ENCODE measurements at places on chromosomes 16 and 17.

- DNase-seq: no peak
Observed at GRCh38 chr17:49616601-49617131, 41.0 kb downstream of the NXPH3 start.

GRCh38 chr16:84597528-84597896 lies 20.4 kb downstream of the COTL1 start:
- no peak for DNase-seq

GRCh38 chr17:59341922-59342321 lies 10.5 kb downstream of the YPEL2 start:
- no peak for DNase-seq

GRCh38 chr16:70675851-70676513 lies 9.9 kb downstream of the MTSS2 start:
- no peak for DNase-seq

DNA sequence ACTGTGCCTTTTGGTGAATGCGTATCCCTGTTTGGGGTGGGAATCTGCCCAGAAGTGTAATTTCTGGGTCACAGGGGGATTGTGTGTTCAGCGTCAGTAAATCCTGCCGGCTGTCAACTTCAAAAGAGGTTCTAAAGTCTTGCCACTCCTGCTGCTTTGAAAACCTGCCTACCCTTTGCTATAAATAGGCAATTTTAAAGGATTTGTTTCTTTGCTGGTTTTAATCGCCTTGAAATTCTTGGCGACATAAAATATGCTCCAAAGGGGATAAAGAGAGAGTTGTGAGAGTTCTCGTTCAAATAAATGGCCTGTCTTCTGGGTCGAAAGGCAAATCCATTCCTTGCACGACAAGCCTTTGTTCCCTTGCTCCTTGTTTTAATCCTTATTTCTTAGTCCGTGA lies 143.4 kb downstream of the IRF8 start:
- DNase-seq: no peak

DNA sequence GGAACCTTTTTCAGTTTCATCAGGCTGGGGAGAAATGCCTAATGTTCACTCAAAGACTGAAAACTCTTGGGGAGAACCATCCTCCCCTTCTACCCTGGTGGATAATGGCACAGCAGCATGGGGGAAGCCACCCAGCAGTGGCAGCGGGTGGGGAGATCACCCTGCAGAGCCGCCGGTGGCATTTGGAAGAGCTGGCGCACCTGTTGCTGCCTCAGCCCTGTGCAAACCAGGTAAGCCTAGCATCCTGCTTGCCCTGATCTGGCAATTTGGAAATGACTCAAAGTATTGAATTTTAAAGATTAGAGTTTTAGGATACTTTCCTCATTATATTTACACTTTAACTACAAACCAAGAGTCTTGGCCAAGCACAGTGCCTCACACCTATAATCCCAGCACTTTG lies 63.8 kb downstream of the TMC6 start:
- DNase-seq: no peak

GRCh38 chr17:18986541-18987229 lies 17.9 kb downstream of the FAM83G start:
- DNase-seq: no peak

DNA sequence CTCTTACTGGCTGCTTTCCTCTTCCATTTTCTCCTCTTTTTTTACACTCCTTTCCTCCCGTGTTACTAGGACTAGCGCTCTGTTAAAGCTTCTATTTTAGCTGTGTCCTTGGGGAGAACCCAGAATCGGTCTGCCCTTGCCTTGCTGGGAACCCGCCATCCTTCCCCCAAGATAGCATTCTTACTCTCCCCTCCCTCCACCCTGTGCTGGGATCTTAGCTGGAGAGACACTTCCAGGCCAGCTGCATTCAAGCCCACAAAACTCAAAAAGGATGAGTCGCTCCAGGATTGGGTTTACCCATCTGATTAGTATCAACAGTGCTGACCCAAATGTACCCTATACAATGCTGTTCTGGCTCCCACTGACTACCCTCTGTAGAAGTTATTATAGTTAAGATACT lies 200.5 kb upstream of the ASIC2 start:
- no peak for DNase-seq

GRCh38 chr16:66479661-66480264 lies 52.7 kb downstream of the BEAN1 start:
- DNase-seq: no peak

GRCh38 chr17:82536512-82537201 lies 17.1 kb downstream of the FOXK2 start:
- no peak for DNase-seq

GRCh38 chr17:66406701-66407644 lies 104.6 kb downstream of the PRKCA start:
- no peak for DNase-seq

- DNase-seq: no peak
Observed at GRCh38 chr17:73513426-73513825, 130.8 kb downstream of the SDK2 start.

- DNase-seq: no peak
Observed at GRCh38 chr17:11245187-11245586, 4.2 kb downstream of the SHISA6 start.

GRCh38 chr17:8868092-8868491 lies 618 bp upstream of the PIK3R6 start:
- DNase-seq: no peak

DNA sequence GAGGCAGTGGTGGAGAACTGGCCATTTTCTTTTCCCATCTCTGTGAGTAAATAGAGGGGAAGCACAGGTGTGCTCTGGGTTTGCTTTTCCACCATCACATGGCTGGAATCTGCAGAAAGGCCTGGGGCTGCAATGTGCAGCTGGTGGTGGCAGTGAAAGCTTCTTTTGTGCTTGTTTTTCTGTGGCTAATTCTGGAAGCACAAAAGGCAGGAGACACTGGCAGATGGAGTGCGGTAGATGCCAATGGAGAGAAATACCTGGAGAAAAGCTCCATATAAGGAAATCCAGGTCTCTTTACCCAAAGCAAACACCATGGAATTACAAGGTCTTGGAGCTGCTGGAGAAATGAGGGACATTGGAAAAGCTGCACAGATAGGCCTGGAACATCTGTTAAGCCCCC lies 146.9 kb downstream of the HAPSTR1 start:
- DNase-seq: no peak

- no peak for DNase-seq
Observed at GRCh38 chr16:61007694-61008093, 1028.5 kb downstream of the CDH8 start.

GRCh38 chr17:27433521-27433920 lies 22.7 kb upstream of the KSR1 start:
- no peak for DNase-seq

DNA sequence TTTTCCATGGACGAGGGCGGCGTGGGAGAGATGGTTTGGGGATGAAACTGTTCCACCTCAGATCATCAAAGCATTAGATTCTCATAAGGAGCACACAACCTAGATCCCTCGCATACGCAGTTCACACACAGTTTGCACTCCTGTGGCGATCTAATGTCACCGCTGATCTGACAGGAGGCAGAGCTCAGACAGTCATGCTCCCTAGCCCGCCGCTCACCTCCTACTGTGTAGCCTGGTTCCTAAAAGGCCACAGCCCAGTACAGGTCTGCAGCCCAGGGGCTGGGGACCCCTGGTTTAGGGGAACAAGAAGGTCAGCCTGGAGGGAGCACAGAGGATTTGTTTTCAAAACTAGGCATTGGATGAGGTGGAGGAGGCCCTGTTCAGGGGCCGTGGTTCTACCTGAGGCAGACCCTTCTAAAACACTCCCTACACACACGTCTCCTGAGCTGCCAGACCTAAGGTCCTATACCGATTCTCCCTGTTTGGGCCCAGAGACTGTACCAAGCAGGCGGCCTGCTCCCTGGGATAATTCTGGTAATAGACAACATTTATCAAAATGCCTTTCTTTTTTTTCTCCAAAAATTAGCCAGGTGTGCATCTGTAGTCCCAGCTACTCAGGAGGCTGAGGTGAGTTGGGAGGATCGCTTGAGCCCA lies 38.6 kb downstream of the AXIN2 start:
- DNase-seq: no peak

- no peak for DNase-seq
Observed at GRCh38 chr17:6257336-6257735, 177.6 kb downstream of the AIPL1 start.

DNA sequence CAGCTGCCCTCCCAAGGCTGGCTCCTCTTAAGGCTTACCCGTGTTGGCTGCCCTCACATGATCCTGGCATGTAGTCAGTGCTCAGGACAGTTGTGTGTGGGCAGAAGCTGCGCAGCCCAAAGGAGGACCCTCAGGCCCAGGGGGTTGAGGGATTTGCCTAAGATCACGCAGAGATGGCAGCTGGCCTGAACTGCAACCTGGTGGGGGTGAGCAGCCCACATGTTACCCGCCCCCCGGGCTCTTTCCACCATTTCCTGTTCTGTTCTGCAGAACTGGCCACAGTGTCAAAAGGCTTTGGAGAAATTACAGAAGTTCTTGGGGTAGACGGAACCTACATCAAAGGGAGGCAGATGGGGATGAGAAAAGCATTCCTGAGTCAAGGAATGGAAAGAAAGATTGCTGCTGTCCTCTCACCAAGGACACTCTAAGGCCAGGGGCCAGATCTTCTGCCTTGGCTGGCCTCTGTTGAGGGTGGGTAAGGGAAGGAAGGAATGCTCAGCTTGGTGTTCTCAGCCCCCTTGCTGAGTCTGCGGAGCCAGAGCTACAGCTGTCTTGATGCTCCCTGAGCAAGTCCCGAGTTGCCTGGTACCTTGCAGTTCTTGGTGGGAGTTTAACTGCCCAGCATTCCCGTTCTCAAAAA lies 53.0 kb downstream of the EPN2 start:
- no peak for DNase-seq

DNA sequence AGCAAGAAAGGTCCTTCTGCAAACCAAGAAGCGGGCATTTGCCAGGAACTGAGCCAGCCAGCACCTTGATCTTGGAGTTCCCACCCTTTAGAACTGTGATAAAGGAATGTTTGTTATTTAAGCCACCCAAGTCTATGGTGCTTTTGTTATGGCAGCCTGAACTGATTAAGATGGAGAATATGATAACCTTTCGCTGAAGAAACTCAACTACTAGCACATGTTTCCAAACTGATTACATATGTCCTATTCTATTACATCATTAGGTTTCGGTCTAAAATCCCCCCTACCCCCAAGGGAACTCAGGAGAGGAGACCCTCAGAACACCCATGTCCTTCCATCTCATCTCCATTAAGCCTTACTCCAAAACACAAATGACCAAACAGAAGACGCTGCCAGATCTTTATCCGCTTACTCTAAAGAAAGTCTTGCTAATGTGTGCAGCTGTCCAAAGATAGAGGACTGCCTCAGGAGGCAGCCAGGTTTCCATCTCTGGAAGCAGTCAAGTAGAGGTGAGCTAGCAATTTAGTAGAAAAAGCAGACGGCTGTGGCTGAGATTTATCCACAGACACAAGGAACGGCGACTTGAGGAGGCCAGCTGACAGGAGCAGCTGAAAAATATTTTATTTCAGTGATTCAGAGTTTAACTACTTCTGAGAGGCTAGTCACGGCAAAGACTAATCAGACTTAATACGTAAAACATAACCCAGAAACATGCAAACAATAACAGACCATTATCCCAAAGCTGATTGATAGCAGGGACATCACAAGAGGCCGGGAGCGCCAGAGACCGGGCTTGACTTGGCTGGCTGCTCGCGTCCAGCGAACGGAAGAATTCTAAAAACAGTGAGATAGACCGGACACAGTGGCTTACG lies 611.4 kb upstream of the CDH5 start:
- no peak for DNase-seq

DNA sequence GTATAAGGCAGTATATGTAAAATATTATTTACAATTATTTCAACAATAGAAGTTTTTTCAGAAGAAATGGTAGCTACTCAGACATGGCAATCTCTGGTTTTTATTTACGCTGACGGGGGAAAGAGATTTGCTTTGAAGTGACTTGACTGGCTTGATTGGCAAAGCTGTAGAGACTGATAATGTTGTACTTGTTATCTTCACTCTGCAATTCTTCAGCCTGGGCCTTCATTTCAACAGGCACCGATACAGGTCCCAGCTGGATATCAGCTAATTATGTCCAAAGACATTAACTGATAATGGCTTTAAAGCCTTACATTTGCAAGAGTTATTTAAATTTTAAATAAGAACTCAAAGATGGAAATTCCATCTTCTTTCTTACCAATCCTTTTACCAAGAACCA lies 151.4 kb upstream of the HS3ST3A1 start:
- DNase-seq: no peak

DNA sequence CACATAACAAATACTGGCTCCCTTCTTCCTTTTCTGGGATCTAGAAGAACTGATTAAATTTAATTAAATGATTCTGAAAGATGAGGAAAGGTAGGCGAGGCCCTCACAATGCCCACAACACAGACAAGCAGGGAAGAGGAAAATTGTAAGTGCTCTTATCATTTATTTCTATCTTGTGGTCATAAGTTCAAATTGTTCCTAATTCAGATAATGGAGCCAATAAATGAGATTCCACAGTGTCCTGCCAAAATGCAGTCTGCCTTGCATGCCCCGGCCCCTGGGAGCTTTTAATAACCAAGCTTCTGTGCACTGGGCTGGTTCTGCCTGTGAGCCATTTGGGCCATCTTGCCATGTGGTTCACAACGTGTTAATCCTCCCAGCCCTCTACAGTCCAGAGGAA lies 97.0 kb downstream of the CMC2 start:
- no peak for DNase-seq

DNA sequence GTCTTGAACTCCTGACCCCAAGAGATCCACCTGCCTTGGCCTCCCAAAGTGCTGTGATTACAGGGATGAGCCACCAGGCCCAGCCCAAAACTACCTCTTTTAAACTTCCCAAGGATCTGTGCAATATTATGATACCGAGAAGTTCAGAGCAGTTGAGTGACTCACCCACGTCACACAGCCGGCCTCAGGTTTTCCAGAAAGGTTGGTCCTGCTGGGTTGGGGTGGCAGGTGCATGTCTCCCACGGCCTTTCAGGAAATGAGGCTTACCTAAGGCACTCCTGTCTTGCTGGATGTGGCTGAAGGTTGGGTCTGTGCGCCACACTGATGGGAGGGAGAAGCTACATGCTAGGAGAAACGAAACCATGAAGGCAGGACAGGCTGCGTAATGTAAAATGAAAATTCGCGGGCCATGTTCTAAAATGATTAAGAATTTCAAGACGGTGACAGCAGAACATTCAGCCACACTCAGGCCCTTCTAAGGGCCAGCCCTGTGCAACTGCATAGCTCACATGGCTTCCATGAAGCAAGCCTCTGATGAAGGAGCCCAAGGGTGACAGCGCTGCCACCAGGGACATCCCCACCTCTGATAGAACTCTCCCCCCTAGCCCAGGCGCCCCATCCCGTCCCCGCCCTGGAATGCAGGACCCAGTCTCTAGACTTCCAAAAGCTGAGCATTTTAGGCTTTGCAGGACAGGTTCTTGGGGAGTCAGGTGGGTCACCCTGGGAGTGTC lies 6.6 kb upstream of the GLIS2 start:
- DNase-seq: no peak

DNA sequence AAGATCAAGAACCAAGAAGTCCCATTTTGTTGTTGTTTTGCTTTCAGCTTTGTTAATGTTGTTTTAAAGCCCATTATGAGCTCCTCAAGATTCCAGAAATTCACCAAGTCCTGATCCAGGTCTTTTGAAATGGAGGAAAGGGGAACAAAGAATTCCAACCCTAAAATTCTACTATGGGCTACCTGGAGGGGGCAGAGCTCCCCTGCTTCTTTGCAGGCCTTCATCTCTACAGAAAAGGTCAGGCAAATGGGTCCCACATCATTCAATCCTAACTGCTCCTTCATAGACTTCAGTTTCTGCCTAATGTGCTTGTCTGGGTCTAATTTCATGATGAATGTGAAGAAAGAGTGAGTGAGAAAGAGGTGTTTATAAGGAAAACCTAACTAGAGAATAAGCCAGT lies 375.5 kb downstream of the TOX3 start:
- DNase-seq: no peak
